ENCODE measurements at places on chromosomes 2 and 18. TPM values are rescaled to one million over a fixed set of nuclear protein-coding genes. Genes with fewer than 3 reads are reported as not detected.

SNORC gene
- total RNA-seq, result 1.2 TPM

KCNG3 gene
- total RNA-seq, result not detected

TTC32 gene
- total RNA-seq, result 6.5 TPM

DNA sequence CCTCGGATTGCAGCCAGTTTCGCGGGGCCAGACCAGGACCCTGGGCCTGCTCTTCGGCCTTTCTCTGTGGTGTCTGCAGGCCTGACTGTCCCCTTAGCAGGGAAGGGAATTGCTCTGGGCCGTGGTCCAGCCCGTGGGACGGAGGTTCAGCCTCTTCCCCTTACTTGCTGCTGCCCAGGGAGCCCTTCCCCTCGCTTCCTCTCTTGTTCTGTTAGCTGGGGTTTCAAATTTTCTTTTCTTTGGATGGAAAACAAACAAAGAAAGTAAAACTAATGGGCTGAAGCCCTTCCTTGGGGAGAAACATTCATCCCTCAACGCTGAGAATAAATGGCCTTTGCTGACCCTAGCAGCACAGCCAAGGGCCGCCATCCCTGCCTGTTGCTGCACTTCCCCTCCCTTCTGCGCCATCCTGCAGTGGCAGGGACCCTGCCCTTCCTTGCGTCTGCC lies 52.4 kb downstream of the ASAP2 start:
- DNase-seq, result no peak

- DNase-seq, result no peak
Measured at GRCh38 chr2:160324917-160325316, 124.8 kb upstream of the ITGB6 start.

- no peak for DNase-seq
Measured at GRCh38 chr2:159010340-159010739, 41.9 kb downstream of the TANC1 start.
